ENCODE measurements at places on chromosomes 2 and 18. TPM values are rescaled to one million over a fixed set of nuclear protein-coding genes. Genes with fewer than 3 reads are reported as not detected.
A peak's percentile ranks its signal among the peaks of the same experiment; 100 is the strongest.

MAL gene
- not detected for total RNA-seq

DNA sequence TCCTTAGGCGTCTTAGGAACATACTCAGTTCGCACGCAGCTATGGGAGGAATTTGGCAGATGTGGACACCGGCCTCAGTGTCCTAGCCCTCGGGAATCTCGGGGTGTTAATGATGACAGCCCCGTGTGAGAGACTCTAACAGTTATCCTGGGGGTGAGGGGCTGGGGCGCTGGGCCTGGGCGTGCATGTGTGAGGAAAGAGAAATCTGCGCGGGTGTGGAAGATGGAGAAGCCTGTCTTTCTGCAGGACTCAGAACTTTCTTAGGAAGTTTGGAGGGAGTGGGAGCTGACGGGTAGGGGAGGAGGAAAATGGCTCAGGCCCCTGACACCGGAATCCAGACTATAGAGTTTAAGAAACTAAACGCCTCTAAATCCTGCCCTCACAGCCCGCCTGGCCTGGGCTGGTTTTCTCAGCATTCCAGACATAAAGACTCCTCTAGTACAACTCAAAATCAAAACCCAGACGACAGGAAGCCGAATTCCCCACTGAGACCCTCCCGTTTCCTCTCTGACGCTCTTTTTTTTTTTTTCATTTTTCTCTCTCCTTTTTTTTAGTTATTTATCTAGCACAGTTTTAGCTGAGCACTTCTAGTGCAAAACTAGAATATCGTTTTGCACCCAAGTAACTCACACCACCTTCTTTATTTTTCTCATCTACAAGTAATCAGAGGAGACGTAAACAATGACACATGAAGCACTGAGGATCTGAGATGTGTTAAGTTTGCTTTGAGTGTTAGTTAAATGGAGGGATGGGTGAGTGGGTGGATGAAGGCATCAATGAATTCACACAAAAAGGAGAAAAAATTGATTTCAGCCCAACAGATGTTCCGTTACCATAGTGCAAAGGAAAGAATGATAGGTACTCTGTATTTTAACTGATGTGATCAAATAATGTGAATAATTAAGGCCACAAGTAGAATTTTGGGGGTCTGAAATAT, 1.2 kb upstream of the HAAO start:
- no peak for DNase-seq

DNA sequence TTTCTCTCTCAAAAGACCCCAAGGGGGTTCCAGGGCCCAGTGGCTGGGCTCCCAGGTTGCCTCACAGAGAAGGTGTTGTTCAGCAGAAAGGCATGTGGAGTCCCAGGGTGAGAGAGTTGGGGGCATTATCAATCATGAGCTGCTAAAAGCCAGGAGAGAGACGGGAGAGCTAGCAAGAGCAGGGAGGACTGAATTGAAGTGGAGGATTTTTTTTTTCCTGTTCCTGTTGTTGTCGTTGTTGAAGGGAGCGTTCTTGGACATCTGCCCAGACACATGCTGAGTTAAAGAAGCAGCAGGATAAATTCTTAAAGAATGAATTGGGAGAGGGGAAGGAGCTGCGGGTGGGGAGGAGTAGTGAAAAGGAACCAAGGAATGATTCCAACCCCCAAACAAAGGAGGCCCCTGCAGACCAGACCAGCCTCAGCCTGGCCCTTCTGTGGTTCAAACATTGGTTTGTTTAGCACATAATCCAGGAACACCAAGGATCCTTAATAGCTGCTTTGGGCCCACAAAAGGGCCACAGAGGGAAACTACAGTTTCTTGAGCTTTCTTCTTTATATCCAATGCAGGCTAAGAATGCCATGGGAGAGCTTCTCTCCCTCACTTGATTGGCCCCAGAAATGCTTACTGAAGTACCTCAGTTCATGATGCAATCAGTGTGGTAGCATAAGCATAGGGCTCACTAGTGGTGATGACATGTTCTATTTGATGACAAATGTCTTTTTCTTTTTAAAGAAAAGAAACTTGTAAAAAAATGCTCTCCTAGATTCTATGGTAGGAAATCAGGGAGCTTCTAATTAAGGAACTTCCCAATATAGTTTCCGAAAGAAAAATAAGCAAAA, 146.0 kb downstream of the SETBP1 start:
- peak; percentile 87 for DNase-seq

GRCh38 chr2:169828141-169828811, 1.0 kb downstream of the UBR3 start:
- DNase-seq, result peak; percentile 52
